ENCODE measurements at places on chromosomes 1 and 21.

- DNase-seq, result no peak
Observed at GRCh38 chr1:244599937-244600350, 53.0 kb upstream of the DESI2 start.

GRCh38 chr1:77415579-77415978 is 133.8 kb downstream of the AK5 start:
- no peak for DNase-seq

- no peak for DNase-seq
Observed at GRCh38 chr1:117670976-117671780, 65.3 kb downstream of the TENT5C start.

GRCh38 chr1:10829965-10830515 is 33.6 kb upstream of the CASZ1 start:
- DNase-seq, result no peak

- no peak for DNase-seq
Observed at GRCh38 chr1:160351629-160352028, 8.4 kb downstream of the NCSTN start.

DNA sequence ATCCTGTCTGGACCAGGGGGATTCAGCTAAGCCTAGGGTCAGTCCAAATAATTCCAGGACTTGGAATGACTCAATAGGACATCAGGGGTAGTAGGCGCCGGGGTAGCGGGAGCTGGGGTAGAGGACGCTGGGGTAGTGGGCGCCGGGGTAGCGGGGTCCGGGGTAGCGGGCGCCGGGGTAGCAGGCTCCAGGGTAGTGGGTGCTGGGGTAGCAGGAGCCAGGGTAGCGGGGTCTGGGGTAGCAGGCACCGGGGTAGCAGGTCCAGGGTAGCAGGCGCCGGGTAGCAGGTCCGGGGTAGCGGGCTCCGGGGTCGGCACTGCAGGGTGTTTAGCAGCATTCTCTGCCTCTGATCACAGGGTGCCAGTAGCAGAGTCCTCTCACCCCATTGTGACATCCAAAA is 248.9 kb downstream of the KCNJ6 start:
- DNase-seq, result no peak

DNA sequence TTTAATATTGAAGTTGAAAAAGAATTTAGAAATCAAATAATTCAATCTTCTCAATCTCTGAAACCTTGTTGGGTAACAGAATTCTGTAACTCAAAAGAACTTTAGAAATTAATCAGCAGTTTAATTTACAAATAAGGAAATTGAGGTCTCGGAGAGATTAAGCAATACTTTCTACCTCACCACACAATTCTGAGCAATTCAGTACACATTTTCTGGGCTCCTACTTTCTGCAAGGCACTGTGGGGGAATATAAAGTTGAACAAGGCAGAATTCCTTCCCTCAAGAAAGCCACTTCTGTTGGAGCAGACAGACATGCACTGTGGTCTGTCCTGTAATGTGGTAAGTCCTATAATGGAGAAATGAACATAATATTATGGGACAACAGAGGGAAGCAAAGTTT is 47.7 kb downstream of the MEF2D start:
- DNase-seq, result no peak

GRCh38 chr1:23325393-23325792 is 18.7 kb downstream of the HNRNPR start:
- no peak for DNase-seq

- DNase-seq, result no peak
Observed at GRCh38 chr21:36127977-36128376, 6.9 kb upstream of the CBR3 start.

- no peak for DNase-seq
Observed at GRCh38 chr1:48830715-48831114, 54.0 kb upstream of the BEND5 start.

DNA sequence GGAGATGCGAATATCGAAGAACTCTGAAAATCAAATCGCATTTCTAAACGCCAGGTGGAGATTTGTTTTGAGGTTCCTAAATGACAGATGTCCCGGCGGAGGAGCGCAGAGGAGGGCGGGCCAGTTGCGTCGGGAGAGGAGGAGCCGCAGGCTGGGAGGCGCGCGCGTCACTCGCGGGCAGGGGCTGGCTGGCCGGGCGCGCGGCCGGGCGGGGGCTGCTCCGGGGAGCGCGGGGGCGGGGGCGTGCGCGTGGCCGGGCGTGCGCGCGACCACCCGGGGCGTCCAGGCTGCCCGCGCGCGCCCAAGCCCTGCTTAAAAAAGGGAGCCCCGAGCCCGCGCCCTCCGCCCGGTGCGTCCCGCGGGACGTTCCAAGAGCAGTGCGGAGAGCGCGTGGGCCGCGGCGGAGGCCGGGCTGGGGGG is 47.3 kb downstream of the H3-3A start:
- DNase-seq, result peak; percentile 61

- no peak for DNase-seq
Observed at GRCh38 chr1:29532285-29532684, 296.0 kb downstream of the PTPRU start.

- DNase-seq, result no peak
Observed at GRCh38 chr1:22330760-22331119, 120.9 kb upstream of the ZBTB40 start.

DNA sequence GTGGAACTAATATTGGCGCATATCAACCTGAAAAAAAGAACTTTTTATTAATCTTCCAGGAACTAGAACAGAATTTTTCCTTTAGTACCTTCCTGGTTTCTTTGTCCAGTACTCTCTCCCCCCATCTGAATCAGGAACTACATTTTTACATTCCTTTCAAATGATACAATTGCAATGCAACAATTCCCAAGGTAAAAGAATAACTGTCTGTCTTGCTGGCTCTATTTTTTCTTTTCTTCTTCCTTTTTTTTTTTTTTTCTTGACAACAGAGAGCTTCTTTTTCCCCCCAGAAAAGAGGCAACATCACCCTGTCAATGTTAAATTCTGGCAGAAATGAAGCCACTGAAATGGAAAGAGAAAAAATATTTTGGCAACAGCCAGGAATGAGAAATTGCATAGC is 4.5 kb upstream of the CD101 start:
- no peak for DNase-seq

DNA sequence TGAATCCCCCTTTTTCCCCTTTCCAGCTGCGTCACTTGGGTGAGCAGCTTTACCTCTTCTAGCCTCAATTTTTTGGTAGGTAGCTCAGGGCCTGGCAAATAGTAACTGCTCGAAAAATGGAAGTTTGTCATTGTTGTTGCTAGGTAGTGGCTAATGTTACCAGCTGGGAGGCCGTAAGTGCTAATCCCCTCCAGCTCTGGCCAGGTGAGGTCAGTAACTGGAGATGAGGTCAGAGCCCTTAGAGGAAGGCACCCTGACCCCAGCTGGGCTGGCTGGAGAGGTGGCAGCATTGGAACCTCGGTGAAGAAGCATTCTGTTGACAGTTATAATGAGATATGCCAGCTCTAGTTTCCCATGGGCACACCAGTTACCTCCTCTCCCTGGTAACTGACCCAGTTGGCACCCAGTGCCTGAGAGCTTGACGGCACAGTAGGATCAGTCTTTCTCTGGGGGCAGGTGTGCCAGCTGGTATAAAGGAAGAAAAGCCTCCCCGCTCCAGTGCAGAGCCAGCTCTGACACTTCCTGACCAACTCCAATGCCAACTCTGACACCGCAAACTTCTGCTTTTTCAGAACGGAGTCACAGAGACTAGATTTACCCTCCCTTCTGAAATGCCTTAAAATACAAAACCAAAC is 35.0 kb upstream of the SLC2A1 start:
- DNase-seq, result no peak

- no peak for DNase-seq
Observed at GRCh38 chr21:39915881-39916280, 48.6 kb downstream of the PCP4 start.

- DNase-seq, result no peak
Observed at GRCh38 chr1:60113028-60113427, 39.5 kb upstream of the C1orf87 start.

- no peak for DNase-seq
Observed at GRCh38 chr1:217004776-217005436, 281.7 kb upstream of the ESRRG start.

- DNase-seq, result no peak
Observed at GRCh38 chr1:78894811-78895210, 111.7 kb downstream of the ADGRL4 start.

DNA sequence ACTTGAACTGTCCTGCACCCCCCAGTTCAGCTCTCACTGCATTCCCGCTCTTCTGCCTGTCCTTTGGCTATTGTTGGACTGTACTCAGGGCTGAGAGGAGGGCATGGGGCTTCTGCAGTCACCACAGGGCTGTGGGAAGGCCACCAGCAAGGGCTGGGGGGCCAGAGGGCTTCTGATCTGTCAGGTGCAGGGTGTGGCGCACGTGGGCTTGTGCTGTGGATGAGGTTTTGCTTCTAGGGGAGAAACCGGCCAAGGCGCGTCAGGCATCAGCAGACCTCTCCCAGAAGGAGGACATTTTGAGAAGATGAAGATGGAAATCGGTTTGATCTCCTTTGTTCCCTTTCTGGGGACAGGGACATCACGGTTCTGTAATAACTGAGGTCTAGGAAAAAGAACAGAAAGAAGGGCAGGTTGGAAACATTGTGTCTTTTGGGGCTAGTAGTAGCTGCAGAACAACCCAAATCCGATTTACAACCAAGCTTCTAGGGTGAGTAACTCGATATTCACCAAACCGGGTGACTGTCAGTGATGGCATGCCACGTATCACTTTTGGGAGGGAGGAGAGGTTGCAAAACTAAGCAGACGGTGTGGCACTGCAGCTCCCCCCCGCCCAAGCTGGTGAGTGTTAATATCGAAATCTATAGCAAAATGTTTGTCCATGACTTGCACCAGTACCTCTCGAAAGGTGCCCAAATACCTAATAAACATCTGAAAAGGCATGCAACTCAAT is 40.9 kb downstream of the AGPAT3 start:
- DNase-seq, result no peak

- DNase-seq, result no peak
Observed at GRCh38 chr1:26545969-26546323, 16.4 kb downstream of the RPS6KA1 start.

DNA sequence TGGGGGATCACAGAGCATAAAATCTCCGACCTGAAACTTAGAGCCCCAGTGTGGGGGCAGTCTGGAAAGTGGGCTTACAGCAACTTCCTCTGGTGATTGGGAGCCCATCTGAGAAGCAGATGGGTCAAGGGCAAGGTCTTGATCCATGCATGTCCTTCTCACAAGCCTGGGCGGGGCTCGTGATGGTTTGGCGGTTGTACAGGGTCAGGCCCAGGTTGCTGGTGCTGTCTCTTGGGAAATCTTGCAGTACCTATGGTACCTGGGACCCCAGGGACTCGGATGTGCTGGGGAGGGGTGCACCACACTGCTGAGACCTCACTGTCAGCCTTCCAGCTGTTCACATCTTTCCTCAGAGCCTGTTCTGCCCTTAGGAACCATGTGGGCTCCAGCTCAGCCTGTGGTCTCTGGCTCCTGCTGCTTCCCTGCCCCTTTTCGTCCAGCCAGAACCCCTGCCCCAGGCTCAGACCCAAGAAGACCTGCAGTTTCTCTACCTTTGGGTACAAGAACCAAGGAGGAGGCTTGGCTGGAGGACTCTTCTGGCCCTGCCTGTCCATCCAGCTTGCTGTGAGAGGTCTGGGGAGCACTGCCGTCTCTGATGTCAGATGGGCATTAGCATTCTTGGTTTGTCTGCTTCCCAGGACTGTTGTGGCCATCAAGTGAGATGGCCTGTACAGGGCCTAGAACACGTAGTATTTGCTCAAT is 24.5 kb downstream of the WNT4 start:
- no peak for DNase-seq

DNA sequence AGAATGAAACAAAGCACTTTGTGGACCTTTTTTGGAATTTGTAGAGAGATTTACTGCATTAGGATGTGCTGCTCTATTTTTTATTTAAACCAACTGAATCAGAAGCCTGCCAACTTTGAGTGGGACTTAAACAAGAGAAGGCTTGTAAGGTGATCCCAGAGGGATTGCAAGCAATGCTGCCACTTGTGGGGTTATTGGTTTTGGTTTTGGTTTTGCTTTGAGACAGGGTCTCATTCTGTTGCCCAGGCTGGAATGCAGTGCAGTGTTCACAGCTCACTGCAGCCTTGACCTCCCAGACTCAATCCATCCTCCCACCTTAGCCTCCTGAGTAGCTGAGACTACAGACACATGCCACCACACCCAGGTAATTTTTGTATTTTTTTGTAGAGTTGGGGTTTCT is 32.2 kb upstream of the GNG5 start:
- DNase-seq, result no peak

DNA sequence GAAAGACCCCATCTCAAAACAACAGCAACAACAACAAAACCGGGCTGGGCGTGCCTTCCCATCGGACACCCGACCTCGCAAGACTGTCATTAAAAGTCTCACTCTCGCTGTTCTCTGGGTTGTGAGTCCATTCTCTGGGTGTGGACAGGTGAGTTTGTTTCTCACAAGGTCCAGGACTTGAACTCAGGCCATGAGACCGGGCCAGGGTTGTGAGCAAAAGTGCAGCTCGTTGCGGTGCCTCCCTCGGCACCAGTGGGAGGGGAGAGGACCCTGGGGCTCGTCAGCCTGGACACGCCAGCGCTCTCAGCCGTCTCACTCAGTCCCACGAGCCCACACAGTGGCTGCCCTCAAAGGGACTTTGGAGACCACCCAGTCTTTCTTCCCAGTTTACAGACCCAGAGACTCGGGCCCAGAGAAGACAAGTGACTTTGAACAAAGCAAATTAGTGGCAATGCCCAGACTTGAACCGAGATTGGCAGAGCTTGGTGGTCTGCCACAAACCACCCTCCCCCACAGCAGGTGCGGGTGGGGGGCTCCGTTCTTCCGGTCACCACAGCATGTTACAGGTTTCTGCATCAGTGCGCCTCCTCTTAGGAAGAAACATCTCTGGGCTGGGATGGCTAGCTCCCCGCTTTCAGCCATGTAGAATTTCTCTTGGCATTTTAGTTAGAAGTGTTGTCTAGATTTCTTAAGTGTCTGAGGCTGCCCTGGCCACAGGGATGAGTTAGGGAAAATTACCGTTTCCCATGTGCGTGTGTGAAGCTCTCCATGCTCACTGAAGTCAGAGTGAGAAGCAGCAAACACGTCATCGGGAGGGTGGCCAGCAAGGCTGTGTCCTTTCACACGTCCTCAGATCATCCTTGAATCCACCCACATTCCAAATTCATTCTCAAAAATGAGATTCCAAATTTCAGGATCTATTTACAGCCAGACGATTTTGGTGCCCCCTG is 28.3 kb downstream of the LRRC3 start:
- DNase-seq, result no peak

DNA sequence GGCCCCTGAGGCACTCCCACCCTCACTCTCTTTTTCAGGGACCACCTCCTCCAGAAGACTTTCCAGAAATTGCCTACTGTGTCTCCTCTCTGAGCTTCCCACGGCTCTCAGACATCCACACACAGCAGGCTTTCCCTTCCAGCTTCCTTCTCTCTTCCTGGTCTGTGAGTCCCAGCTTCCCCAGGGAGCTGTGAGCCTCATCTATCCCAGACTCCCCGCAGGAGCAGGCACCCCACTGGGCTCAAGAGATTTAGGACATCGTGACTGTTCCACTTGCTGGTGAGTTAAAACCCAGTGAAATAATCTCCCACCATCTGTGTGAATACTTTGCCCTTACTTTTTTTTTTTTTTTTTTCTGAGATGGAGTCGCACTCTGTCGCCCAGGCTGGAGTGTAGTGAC is 22.0 kb upstream of the PRELP start:
- no peak for DNase-seq

DNA sequence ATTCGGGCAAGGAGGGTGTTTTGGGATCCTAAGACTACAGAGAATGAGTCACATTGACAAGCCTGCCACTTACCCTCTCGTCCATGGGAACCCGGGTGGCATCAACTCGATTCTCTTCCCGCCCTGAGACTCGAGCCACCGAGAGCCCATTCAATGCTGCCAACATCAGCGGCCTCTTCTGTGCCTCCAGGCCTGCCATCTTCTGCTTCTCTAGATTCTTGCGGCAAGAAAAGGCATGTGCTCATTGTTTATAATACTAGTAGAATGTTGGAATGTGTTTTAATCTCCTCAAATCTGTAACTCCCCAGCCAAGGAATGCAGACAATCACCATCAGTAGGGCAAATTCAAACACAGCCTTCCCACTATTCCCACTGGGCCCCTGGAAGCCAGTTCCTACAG is 96.9 kb downstream of the SMYD2 start:
- no peak for DNase-seq

Data from stimulated activated CD8-positive, alpha-beta memory T cell treated with anti-CD3 and anti-CD28 coated beads, Interleukin-15, amount 100 ng/mL, for 24 hours (primary cell).